Fibroblast of lung (primary cell): ENCODE measurements at places on chromosomes 5 and 9.
A peak's percentile ranks its signal among the peaks of the same experiment; 100 is the strongest.

GRCh38 chr9:75451045-75451444 is 362.7 kb downstream of the OSTF1 start:
- no peaks in the 10 kb centered on the region for H3K4me1 ChIP-seq
- no peak overlapping the region for H3K27ac ChIP-seq
- H3K27me3 ChIP-seq: no peaks in the 10 kb centered on the region
- H3K36me3 ChIP-seq: no peaks in the 10 kb centered on the region

- H3K4me3 ChIP-seq: no peak overlapping the region
These were observed 22.7 kb upstream of the FSTL4 start for GRCh38 chr5:133635051-133635450.

GRCh38 chr9:109062543-109062942 is 49.2 kb upstream of the CTNNAL1 start:
- H3K36me3 ChIP-seq: peaks cover 5% of the 10 kb centered on the region
- no peaks in the 10 kb centered on the region for H3K4me1 ChIP-seq
- no peak for DNase-seq
- no peaks in the 10 kb centered on the region for H3K27me3 ChIP-seq

DNA sequence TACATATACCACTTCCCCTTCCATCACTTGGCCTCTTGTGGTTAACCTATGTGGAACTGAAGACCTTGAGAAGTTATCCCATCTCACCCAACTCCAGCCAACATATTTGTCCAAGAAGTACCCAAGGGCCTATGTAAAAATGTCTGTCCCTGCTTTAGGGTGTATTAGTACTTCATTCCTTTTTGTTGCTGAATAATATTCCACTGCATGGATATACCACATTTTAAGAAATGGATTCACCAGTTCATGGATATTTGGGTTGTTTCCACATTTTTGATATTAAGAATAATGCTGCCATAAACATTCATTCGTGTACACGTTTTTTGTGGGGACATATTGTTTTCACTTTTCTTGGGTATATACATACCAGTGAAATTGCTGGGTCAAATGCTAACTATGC is 28.6 kb downstream of the IDNK start:
- H3K27me3 ChIP-seq: no peaks in the 10 kb centered on the region
- H3K4me1 ChIP-seq: no peaks in the 10 kb centered on the region
- H3K4me3 ChIP-seq: no peak overlapping the region

GRCh38 chr9:112489039-112489546 is 2.5 kb downstream of the KIAA1958 start:
- H3K4me3 ChIP-seq: no peak overlapping the region
- H3K27me3 ChIP-seq: no peaks in the 10 kb centered on the region
- no peaks in the 10 kb centered on the region for H3K36me3 ChIP-seq
- DNase-seq: peak; percentile 20

DNA sequence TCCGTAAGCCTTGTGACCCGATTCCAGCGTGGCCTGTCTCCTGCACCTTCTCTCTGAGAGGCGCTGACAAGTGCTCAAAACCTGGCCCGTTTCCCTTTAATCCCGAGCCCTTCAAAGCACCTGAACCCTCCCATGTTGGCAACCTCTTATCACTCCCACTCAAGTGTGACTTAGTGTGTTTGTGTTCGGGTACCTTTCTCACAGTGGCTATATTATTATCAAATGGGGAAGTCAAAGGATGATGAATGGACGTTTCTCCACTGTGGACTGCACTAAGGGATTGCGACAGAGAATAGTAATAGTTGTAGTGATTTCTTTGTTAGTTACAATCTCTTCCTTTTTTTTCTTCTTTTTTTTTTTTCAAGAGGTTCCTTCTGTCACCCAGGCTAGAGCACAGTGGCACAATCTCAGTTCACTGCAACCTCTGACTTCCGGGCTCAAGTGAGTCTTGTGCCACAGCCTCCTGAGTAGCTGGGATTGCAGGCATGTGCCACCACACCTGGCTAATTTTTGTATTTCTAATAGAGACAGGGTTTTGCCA is 65.4 kb upstream of the TNFSF8 start:
- no peaks in the 10 kb centered on the region for H3K36me3 ChIP-seq
- H3K27ac ChIP-seq: no peak overlapping the region
- H3K4me1 ChIP-seq: no peaks in the 10 kb centered on the region
- peaks cover 3% of the 10 kb centered on the region for H3K27me3 ChIP-seq
- no peak for DNase-seq

GRCh38 chr5:80507663-80508062 is 19.8 kb downstream of the FAM151B start:
- no peak overlapping the region for H3K4me3 ChIP-seq
- DNase-seq: no peak
- no peaks in the 10 kb centered on the region for H3K36me3 ChIP-seq
- H3K27me3 ChIP-seq: no peaks in the 10 kb centered on the region

- no peak within 1 kb of the TSS for H3K4me3 ChIP-seq
- H3K4me1 ChIP-seq: no peaks in the 10 kb centered on the region
- H3K36me3 ChIP-seq: no peaks in the 10 kb centered on the region
- DNase-seq: no peak
These were observed at the start of gene SLCO6A1 for GRCh38 chr5:102498271-102499034. TSS of gene SLCO6A1 (minus strand) at chr5:102499001. CDS start at chr5:102498844, 157 bp downstream.

DNA sequence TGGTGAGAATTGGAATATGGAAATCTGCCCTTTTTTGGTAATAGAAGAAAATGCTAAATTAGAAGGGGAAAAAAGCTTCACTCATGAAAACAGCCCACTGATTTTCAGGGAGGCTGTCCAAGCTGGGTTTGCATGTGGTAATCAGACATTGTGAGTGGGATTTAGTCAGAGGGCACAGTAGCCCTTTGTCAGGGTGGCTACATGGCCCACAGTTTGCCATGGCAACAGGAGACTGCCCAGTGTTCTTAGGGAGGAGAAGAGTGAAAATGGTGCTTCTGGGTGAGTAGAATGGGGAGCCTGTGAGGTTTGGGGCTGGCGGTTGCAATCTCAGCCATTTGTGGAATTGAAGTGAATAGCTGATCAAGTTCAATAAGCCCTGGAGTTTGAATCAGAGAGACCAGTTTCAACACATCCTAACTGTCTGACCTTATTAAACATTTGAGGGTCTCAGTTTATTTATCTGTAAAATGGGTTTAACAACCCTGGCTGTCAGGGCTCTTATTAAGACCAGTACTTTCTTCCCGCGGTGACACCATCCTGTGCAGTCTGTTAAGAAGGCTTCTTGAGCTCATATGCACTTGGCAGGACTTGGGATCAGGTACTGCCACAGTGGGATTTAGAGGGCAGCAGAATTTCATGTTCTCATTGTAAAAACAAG is 107.6 kb upstream of the TNC start:
- no peaks in the 10 kb centered on the region for H3K27me3 ChIP-seq
- no peak overlapping the region for H3K27ac ChIP-seq
- H3K36me3 ChIP-seq: no peaks in the 10 kb centered on the region
- DNase-seq: no peak
- H3K4me3 ChIP-seq: no peak overlapping the region
- H3K4me1 ChIP-seq: no peaks in the 10 kb centered on the region

DNA sequence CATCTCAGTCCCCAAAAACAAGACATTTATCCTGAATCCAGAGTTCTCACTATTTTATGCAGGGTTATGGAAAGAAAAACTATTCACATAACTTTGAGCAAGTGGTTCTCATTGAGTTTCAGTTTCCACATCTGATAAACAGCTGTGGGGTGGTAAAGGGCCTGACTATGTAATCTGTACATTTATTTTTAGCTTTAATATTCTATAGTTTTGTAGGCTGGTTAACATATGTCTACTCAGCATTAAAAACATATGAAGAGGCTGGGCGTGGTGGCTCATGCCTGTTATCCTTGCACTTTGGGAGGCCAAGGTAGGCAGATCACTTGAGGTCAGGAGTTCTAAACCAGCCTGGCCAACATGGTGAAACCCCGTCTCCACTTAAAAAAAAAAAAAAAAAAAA is 301.5 kb upstream of the CCNG1 start:
- no peaks in the 10 kb centered on the region for H3K36me3 ChIP-seq
- no peaks in the 10 kb centered on the region for H3K27me3 ChIP-seq
- no peak overlapping the region for H3K4me3 ChIP-seq
- no peak overlapping the region for H3K27ac ChIP-seq
- H3K4me1 ChIP-seq: no peaks in the 10 kb centered on the region

DNA sequence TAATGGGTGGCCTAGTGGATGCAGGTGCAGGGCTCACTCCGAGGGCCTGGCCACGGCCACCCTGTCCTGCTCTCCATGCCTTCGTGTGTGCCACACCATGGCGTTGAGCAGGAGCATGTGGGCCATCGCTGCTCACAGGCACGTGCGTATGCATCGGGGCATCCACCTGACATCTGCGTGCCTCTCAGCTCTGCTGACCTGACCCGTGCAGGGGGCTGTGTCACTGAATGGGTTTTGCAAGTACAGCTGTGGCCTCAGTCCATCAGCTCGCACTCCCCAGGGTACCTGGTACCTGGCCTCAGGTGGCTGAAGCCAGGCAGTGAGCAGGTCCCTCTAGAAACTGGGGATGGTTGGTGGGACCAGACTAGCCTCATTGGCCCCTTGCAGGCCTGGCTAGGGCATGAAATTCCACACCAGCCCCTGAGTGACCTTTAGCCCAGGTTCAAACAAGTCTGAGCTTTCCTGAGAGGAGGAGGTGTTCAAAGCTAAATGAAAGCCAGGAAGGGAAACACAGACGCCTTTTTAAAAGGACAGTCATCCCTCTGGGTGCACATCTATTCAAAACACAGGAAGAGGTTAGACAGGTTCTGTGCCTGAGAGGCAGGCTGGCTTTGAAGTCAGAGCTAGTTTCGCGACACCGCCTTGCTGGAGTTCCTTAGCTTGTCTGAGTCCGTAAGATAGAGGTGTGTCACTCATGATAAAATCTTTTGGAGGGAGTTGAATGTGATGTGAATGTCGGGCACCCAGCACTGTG is 74.0 kb downstream of the MACROH2A1 start:
- no peaks in the 10 kb centered on the region for H3K36me3 ChIP-seq
- no peak for DNase-seq
- H3K4me3 ChIP-seq: no peak overlapping the region
- H3K4me1 ChIP-seq: no peaks in the 10 kb centered on the region

GRCh38 chr5:179176571-179177230 is 116.5 kb downstream of the ZNF354C start:
- DNase-seq: no peak
- no peaks in the 10 kb centered on the region for H3K27me3 ChIP-seq
- H3K27ac ChIP-seq: no peak overlapping the region
- no peaks in the 10 kb centered on the region for H3K4me1 ChIP-seq
- H3K36me3 ChIP-seq: peaks cover 4% of the 10 kb centered on the region

GRCh38 chr5:84724683-84725082 is 340.0 kb upstream of the EDIL3 start:
- H3K4me3 ChIP-seq: no peak overlapping the region
- H3K27me3 ChIP-seq: no peaks in the 10 kb centered on the region
- no peak overlapping the region for H3K27ac ChIP-seq
- no peaks in the 10 kb centered on the region for H3K4me1 ChIP-seq

GRCh38 chr5:83418356-83419321 is 52.9 kb upstream of the VCAN start:
- H3K36me3 ChIP-seq: no peaks in the 10 kb centered on the region
- no peaks in the 10 kb centered on the region for H3K4me1 ChIP-seq
- no peak overlapping the region for H3K4me3 ChIP-seq
- DNase-seq: no peak
- H3K27ac ChIP-seq: no peak overlapping the region

DNA sequence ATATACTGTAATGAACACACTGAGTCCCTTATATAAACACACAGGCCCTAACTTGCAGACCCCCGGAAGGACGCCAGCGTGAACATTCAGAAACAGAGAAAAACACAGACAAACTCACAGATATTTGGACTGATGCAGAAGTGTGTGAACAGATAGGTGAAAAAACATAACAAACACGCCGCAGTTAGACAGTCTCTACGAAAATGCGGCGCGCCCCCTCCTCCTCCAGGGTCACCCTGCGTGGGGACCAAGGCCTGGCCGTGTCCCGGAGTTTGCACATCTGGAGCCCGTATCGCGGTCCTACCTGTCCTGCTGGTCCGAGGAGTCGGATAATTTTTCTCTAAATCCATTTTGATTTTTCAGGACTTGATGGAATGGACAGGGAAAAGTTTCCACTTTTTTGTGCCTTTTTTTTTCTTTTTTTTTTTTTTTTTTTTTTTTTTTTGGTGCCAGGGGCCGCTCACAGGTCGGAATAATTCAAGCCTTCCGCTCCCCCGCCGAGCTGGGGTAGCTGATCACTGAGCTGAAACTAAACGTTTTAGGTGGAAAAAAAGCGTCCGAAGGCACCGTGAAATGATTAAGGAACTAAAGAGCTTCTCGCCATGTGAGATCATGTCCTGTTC is at the start of gene PAX5:
TSS of gene PAX5 (minus strand) at position 587 of the 623 bp plus-strand sequence. CDS start at position 350, 237 bp downstream.
- no peak within 1 kb of the TSS for H3K4me3 ChIP-seq
- H3K27me3 ChIP-seq: peaks cover 99% of the 10 kb centered on the region
- no peak within 1 kb of the TSS for H3K27ac ChIP-seq

DNA sequence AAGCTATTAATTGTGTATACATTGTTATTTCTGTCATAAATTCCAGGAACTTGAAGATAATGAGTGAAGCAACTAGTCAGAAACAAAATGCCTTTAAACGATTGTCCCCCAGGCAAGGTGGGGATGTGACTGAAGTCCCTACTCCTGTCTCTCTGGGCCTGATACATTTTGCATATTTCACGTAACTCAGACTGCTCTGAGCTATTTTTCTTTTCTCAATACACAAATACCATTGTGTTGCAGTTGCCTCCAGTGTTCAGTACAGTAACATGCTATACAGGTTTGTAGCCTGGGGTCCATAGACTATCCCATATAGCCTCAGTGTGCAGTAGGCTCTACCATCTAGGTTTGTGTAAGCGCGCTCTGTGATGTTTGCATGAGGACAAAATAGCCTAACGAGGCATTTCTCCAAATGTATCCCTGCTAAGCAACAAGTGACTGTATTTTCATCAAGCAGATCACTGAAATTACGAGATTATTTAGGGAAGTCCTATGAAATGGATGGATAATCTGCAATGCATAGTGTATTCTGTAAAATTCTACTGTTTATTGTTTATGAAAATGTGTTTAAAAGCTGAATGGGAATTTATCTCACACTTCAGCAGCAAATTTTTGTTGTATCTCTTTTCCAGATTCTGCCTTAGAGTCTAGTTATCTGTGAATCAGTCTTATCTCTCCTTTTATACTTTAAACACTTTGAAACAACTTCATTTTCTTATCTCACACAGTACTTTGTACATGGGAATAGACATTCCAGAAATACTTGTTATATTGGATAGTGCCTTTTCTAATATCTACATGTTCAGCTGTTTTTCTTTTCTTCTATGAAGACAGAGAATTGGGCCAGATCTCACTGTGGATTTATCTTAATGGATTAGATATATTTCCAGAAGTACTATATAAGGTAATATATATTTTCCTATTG is 150.5 kb downstream of the CD180 start:
- DNase-seq: no peak
- no peaks in the 10 kb centered on the region for H3K4me1 ChIP-seq
- no peaks in the 10 kb centered on the region for H3K27me3 ChIP-seq
- no peak overlapping the region for H3K4me3 ChIP-seq
- no peaks in the 10 kb centered on the region for H3K36me3 ChIP-seq
- H3K27ac ChIP-seq: no peak overlapping the region
